ENCODE measurements at places on chromosomes 3 and 15.

- DNase-seq = no peak
These were observed 1.2 kb upstream of the ARHGEF26 start for GRCh38 chr3:154119951-154120350.

GRCh38 chr3:147269907-147270306 lies 136.4 kb downstream of the ZIC4 start:
- DNase-seq = no peak

GRCh38 chr3:25587526-25587925 lies 77.2 kb downstream of the TOP2B start:
- DNase-seq = no peak

DNA sequence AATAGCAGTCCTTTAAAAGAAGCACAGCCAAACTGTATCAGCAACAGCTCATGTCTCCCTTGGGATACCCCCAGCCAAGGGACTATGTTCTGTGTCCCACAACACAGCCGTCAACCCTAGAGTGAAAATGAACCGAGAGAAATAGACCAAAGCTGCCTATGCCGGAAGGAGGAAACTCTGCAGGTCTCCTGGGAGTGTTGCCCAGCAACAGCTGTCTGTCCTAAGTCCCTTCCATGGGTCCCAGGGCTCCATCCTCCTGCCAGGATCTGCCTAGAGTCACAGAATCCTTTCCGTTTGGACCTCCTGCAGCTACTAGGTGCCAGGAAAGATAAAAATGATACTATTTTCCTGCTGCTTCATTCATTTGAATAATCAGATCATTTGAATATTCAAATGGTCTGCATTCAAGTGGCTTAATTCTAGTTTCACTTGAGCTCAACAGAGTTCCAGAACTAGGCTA lies 53.1 kb downstream of the TRANK1 start:
- no peak for DNase-seq

DNA sequence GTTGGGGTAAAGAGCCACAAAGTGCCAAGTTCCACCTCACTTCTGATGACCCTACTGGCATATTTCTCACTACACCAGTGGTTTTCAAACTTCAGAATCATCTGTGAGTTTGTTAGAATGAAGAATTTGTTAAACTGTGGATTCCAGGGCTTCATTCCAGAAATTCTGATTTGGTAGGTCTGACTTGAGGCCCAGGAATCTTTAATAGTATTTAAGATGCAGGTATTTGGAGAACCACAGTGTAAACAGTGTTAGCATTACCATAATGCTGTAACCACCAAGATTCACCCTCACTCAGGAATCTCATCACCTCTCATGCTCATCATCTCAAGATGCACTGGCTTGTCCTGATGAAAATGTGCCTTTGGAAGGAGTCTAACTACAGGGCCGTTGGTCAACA lies 6.0 kb downstream of the KCNMB3 start:
- DNase-seq = no peak

DNA sequence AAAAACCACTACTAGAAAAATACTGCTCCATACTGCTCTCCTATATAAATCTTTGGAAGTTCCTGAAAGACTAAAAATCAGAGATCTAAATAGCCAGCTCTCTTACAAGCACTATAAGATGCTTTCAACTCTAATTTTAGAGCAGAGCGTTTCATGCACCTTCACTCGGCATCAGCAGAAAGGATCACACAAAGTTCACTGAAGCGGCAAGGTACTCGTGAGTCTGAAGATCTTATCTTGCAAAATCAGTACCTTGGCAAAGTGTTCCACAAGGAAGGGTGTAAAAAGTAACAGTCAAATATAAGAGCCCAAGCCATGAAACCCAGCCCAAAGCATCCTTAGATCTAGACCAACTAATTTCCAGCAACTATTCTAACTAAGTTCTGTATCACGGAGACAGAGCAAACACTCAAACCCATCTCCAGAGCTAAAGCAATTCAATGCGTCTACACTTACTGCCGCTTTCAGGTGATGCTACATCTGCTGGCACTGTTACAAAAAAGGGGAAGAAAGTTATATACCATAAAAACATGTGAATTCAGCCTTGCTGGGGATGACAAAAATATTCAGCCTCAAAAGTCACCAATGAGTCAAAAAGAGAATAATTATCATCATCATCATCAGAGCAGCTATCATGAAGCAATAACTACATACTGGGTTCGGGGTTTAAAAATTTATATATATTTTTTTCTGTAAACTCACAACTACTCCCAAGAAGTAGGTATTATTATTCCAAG lies 16.3 kb downstream of the VPS39 start:
- DNase-seq = no peak

DNA sequence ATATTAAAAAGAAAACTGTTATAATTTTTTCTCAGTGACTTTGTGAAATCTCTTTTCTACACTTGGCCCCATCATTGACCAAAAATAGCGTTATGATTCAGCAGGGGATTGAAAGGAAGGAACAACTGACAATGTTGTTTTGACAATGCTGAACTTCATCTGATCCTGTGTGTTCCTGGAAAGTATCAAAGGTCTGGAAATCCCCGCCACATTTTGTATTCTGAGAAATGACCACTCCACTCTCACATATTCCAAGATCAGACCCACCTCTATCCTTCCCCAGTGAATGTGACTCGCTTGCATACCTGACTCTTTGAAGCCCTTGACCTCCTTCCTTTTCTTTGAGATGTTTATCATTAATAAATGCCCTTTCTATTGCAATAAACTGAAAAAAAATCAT lies 9.7 kb upstream of the RIOX2 start:
- DNase-seq = no peak

GRCh38 chr3:69647081-69647480 lies 92.2 kb upstream of the MITF start:
- DNase-seq = no peak

DNA sequence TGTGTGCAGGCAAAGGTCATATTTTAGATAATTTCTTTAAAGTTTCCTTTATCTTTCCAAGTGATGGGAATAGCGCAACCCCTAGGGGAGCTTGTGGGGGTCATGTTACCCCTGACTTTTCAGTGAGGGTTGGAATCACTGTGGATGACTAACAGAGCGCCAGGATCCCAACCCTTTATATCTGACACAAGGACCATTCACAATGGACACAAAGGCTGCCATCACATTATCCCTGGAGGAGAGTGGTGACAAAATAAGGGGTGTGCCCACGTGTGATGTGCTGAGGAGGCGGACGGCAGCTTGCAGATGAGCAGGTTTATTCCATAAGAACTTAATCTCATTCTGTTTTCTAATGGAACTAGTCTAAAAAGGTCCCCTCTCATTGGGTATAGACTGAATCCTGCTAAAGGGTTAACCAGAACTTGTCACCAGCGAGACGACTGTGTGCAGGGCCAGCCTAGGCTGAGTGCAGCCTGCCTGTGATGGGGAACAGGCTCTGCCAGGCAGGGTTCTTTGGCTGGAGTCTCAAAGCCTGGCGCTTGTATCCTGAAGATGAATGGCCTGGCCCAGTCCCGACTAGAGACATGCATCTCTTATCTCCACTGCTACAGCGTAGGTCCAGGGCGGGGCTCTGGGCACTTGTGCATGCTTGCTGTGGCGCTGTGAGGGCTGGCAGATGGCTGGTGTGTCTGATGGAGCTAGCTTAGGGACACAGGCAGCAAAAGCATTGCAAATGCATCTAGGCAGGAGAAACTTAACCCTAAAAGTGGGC lies 50.2 kb downstream of the CHDH start:
- DNase-seq = no peak

DNA sequence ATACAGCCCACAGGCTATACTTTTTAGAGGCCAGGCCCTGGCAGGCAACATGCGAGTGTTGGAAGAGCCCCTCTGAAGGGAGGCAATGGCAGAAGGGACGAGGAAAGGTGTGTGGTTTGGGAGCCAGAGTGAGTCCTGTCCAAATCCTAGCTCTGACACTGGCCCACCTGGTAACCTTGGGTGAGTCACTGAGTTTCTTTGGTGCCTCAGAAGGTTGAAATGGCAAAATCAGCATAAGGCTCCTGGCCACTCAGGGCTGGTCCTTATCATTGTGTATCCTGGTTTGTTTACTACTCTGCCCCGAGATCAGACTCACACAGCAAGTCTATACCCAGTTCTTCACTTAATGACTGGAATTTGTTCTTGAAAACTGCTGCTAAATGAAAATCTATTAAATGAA lies 71.4 kb upstream of the TLE3 start:
- DNase-seq = no peak

- DNase-seq = no peak
These were observed 77.3 kb downstream of the SMAD3 start for GRCh38 chr15:67142767-67143100.

- peak; percentile 57 for DNase-seq
These were observed 30.7 kb upstream of the ST3GAL6 start for GRCh38 chr3:98732286-98733052.

GRCh38 chr15:92638291-92638708 lies 17.3 kb downstream of the FAM174B start:
- DNase-seq = no peak

DNA sequence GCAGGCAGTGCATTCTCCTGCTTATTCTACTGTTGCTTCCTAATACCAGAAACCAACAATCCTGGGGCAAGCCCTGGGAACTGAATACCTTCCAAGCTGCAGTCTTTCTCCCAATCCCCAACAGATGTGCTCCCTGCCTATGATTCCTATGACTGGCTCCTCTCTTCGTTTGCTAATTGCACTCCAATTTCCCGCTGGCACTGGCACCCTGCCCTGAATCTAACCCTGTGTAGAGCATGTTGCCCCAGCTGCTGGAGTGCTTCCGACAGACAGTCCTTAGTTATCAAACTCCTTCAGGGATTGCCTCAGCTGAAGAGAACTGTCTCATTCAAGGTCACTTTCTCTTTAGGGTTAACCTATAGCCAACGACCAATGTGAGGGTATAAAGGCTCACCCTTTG lies 214.1 kb downstream of the NECTIN3 start:
- DNase-seq = no peak

GRCh38 chr3:29329986-29330890 lies 49.4 kb downstream of the RBMS3 start:
- no peak for DNase-seq

GRCh38 chr3:38608086-38608775 lies 41.3 kb downstream of the SCN5A start:
- no peak for DNase-seq

DNA sequence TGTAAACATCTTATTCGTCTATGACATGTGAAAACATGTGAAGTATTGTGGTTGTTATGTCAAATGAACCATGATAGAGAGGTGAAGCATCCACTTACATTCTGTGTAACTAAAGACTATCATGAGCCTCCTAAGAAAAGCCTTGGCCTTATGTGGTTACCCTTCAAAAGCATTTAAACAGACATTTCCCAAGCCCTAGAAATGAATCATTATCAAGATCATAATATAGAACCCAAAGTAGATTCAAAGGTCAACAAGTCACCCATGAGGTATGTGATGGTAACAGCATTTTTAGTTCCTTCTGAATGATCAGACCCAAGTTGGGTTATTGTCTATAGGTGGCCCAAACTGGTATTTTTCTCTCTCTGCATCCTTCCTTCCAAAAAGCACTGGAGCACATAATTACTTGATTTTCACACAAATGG lies 408.0 kb downstream of the TBL1XR1 start:
- DNase-seq = no peak

DNA sequence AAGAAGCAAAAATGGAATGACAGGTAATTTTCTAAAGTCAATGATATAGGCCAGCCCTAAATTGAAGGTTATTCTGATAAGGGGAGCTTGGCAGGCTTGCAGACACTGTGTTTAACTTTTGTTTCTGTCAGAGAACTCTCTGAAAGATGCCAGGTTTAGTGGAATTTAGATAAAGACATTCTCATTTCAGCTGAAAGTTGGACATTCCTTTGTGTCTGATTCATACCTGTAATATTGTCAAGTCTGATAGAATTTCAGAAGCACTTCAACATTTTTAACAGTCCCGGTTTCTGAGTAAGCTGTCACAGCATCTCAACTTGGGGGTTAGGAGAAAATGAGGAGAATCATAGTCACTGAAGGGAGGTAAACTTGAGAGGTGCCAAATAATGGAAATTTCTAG lies 84.0 kb downstream of the DIPK2A start:
- DNase-seq = no peak

- DNase-seq = no peak
These were observed 102.1 kb upstream of the ARPP21 start for GRCh38 chr3:35537265-35537664.

DNA sequence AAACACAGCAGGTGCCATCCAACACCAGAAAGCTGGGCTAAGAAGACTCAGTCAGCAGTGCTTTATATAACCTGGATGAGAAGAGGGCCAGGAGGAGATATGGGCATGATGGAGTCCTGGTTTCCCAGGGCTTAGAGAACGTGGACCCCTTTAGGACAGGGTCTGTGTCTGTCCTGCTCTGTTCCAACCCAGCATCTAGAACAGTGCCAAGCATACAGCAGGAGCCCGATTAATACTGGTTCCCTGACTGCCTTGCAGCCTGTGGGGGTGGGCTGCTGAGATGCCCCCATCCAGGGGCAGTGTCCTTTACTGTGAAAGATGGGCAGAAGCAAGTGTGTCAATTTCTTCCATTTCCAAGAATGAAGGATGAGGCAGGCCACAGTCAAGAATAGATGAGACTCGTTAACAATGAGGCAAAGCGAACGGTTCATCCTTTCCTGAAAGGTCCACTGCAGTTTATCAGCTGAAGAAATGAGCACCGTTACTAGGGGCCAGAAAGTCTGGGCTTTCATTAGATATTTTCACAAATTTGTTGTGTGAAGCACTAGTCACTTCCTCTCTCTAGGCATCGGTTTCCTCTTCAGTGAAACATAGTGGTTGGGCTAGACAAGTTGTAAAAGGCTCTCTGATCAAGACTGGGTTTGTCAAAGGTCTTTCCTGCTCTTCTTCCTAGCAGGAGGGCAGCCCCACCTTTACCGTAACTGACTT lies 72.0 kb upstream of the HERC1 start:
- DNase-seq = no peak

- DNase-seq = no peak
These were observed 117.8 kb upstream of the IGF1R start for GRCh38 chr15:98530570-98530969.

DNA sequence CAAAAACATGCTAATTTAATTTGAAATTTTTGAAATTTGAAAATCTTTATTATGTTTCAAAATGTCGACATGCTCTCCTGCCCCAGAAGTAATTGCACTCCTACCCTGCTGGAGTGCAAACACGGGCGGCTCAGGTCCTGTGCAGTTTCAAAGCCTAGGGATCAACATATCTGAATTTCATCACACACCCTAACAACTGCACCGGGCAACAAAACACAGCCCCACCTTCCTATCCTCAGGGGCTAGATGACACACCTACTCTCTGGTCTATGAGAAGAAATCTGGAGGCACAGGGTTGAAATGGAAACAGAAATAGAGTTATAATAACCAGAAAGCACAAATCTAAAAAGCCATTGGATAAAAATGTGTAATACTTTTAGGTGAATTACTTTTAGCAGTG lies 61.4 kb downstream of the BFSP2 start:
- no peak for DNase-seq

- DNase-seq = no peak
These were observed 3.6 kb downstream of the ACTC1 start for GRCh38 chr15:34791701-34792100.

Data from endothelial cell (in vitro differentiated cells).